GDM1 (cell line): ENCODE measurements at places on chromosomes 7 and 10.

DNA sequence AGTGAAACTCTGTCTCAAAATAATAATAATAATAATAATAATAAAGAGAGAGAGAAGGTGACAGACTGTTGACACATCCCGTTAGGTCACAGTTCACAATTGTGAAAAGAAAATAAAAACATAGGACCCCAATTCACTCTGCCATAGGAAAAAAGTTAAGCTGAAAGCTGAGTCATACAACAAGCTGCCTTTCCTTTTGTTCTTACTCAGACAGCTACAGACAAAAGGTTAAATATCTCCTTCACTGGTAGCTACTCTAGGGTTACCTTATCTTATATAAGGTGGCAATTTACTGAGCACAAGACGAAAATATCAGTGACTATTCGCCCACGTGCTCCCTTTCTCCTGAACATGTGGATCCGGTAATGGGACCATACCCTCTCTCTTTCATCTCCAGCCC is 17.5 kb downstream of the TUBAL3 start:
- DNase-seq, result no peak

DNA sequence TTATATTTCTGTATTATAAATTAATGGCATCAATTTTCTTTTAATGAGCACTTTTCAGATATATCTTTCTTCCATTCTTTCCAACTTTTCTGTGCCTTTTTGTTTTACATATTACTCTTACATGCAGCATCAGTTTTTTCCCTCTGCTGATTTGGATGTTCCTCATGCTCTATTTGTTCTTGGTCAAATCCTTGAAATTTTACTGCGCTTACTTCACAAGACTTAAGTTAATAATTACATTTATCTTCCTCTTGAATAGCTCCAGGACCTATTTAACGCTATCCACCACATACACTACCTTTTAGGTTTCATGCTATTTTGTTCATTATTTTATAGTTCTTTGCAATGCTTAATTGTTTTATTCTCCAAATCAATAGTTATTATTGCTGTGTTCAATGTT is 97.6 kb upstream of the CTTNBP2 start:
- no peak for DNase-seq

GRCh38 chr7:105776986-105777910 is 99.2 kb downstream of the ATXN7L1 start:
- no peak for DNase-seq

DNA sequence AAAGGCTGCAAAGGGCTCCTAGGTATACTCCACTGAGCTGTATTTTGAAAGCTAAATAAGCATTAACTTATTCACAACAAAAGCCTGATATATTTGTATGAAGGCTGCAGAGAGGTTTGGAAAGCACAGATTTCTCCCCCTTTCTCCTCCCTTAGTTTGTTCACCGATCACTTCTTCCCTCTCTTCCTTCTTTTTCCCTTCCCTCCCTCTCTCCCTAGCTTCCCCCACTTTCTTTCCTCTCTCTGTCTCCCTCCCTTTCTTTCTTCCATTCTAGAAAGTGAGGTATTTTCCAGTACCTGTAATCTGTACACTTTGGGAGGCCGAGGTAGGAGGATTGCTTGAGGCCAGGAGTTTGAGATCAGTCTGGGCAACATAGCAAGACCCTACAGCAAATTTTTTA is 62.1 kb downstream of the HHEX start:
- no peak for DNase-seq

DNA sequence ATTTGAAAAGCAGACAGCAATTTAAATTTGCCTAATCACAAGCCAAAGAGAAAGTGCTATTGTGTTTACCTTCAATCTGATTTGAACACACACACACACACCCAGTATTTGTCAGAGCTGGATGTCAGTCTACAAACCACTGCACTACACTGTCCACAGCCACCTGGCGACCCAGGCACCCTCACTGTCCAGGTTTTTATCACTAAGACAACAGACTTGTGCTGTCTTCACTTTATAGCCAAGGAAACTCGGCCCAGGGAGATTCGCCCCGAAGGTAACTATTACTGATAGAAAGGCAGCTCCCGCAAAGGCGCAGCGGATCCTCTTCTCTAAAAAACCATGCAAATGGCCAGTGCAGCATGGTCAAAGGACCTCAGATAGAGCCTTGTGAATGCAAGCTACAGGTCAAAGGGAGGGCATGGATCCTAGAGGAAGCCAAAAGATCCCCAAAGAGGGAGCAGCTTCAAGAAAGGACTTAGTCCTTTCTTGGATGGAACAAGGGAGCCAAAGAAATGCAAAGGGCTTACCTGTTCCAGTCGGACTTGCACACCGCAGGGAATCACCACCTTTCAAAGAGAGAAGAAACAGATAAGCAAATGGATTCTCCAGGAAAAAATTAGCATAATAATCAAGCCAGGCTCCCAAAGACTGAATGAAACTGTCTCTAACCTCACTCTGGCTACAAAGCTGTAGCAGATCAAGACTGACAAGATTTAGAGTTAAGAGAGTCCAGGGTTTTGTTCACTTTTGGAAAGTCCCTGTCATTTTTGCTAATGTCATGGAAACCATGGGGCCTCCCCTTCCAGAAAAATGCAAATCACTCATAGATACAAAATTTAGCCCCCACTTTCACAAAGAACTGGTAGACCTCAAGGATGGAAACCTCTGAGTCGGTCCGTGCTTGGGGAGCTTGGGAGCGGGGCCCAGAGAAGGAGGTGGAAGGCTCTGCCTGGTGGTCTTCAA is 101.1 kb downstream of the TNS3 start:
- DNase-seq, result no peak

DNA sequence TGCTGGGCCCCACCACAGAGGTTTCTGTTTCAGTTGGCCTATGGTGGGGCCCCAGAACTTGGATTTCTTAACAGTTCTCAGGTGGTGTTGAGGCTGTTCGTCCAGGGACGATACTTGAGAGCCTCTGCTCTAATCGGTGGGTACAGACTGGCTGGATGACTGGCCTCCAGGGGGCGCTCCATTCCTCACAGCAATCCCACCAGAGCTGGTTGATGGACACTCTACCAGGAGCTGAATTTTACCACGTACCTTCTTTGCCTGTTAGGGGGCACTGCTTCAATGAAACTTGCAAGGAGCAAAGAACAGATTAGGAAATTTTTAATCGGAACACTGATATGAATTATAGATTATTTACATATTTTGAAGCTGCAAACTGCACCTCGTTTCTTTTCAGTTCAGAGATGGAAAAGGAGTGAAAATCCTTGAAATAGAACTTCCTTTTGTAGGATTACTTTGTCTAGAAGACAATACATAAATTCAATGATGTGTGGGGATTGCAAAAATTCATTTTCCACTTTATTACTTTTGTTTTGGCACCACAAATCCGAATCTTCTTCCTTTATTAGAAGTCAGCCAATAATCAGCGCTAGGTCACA is 44.8 kb downstream of the KBTBD2 start:
- peak; percentile 55 for DNase-seq
